A549 (cell line): ENCODE measurements at places on chromosomes 5 and 9.

DNA sequence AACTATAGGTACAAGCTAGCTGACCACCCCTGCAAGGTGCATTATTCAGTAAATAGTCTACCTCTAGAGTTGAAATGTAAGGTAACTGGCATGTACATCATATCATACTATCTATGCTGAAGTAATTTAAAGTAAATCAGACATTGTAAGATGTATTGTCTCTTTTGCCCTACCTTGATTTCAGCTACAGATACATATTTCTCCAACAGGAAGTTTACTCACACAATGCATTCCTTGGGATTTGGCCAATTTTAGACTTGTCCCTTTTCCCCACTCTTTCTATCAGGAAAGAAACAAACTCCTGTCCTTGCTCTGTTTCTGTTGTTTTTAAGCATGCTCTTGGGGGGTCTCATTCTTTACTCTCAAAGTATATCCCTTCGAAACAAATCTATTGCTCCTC, 58.5 kb upstream of the TSLP start:
- no peak for DNase-seq

- DNase-seq = no peak
Measured at GRCh38 chr5:89072842-89073672, 190.1 kb upstream of the MEF2C start.

DNA sequence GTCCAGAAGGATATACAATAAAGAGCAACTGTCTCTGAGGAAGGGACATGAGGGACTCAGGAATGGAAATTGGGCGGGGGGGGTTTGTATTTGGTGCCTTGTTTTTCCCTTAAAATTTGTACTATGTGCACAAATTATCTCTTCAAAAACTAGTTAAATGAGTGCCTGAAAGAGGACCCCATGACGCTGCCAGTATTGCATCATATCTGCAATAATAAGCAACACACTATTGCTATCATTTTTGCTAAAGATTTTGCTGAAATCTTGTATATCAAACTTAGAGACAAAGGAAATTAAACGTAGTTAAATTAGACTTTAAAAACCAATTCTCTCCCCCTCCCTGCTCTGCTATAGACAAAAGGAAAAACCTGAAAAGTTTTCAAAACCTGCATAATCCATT, 89.7 kb upstream of the SLC30A5 start:
- no peak for DNase-seq

DNA sequence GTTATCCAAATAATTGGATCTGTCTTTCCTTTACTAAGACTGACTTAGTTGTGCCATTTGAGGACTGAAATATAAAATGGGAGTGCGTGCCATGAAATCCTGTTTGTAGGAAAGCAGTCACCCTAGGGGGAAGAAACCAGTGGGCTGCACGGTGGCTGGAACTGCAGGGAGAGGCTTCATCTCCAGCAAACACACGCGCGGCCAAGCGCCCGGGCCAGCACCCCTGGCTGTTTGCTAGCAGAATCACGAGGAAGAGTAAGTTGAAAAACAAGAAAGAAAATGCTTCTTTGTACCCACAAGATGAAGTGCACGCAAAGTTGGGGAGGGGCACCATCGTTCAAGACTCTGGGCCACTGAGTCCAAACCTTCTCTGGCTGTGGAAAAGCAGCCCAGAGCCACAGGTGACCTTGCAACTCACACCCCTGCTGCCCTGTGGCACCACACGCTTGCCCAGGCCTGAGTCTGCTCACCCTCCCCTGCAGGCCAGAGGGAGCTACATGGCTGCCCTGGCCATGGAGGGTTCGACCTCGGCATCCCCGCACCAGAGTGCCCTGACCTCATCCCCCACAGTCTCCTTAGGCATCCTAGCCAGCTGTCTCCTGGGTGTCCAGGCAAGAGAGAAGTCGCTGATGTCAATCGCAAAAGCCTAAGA, 55.2 kb downstream of the IRX2 start:
- DNase-seq = no peak

- DNase-seq = no peak
Measured at GRCh38 chr9:124361128-124361527, 54.1 kb downstream of the PSMB7 start.

GRCh38 chr9:94511955-94512265, 43.0 kb upstream of the PCAT7 start:
- no peak for DNase-seq

DNA sequence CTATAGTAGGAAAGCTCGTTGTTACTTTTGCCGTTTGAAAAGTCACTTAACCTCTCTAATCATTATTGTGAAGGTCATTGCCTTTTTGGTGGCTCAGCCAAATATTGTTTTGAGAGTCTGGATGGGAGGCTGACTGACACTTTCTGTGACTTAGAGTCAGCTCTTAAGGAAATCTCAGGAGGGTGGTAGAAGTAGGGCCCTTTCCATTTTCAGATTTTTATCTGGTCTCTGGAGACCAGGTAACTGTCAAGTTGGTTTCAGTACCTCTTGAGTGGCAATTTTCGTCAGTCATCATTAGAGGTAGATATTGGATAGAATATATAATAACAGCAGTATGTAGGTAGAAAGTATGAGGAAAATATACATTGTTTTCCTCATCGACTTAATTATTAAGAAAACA, 23.3 kb downstream of the UGCG start:
- DNase-seq = no peak

DNA sequence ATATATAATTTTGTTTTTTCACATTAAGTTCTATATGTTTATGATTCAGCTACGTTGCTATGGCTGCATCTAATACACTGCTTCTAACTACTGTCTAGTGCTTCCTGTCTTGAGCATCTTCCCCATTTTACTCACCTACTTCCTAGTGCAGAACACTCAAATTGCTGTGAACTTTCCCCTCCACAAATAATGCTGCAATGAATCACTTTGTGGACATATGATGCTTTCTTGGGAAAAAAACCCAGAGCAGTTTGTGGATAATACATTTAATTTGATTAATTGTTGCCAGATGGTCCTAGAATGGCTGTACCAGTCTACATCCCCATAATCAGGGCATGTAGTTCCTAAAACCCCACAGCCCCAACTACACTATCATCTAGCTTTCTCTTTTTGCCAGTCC, 18.5 kb downstream of the CD180 start:
- no peak for DNase-seq

- no peak for DNase-seq
Measured at GRCh38 chr5:145221416-145221815, 613.7 kb downstream of the PRELID2 start.

GRCh38 chr9:132646726-132647125, 23.1 kb downstream of the DDX31 start:
- DNase-seq = no peak

- DNase-seq = no peak
Measured at GRCh38 chr5:62124266-62124665, 181.7 kb upstream of the KIF2A start.

- DNase-seq = no peak
Measured at GRCh38 chr9:124472770-124473169, 22.5 kb downstream of the ADGRD2 start.

DNA sequence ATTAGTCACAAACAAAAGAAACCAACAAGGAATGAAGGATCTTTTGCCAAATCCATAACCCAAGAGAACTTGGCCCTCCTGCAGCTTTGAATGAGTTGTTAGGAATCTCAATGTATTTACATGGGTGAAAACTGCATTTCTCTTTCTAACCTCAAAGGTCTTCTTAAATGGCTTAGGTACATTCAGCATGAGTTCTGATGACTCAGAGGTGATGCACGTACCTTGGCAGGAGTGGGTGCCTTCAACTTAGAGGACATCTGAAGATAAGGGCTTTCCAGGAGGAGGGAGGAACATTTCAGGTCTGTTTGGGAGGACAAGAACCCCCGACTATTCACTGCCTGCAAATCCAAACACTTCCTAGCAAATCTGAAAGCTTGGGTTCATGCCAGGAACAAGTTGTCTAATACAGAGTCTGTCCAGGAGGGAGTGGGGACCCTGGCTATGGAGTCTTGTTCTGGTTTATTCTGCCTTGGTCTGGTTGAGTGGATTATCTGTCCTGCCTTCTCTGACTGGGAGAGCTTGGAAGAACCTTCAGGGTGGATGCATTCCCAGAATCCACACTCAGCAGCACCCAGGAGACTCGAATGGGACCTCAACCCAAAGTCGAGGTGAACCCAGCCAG, 65.7 kb downstream of the IRX2 start:
- DNase-seq = no peak
